ENCODE measurements at places on chromosomes 3 and 15.
A peak's percentile ranks its signal among the peaks of the same experiment; 100 is the strongest.

GRCh38 chr3:167100200-167100599 lies 279.9 kb downstream of the ZBBX start:
- DNase-seq: no peak

DNA sequence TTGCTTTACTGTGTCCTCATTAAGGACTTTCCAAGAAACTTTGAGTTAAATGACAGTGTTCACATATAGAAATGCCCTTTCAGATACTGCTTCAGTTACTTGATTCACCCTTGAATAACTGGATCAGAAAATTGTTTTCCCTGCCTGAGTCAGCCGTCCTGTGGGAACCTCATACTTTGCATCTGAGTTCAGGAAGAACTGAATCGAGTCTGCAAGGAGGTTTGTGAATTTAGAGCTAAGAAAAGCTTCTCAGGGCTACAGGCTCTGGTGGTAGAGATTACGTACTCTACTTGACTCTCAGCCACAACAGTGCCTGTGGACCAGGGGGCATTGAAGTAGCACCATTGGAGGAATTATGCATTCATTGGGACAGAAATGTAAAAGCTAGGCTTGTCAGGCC lies 252.4 kb upstream of the C2CD4B start:
- no peak for DNase-seq

DNA sequence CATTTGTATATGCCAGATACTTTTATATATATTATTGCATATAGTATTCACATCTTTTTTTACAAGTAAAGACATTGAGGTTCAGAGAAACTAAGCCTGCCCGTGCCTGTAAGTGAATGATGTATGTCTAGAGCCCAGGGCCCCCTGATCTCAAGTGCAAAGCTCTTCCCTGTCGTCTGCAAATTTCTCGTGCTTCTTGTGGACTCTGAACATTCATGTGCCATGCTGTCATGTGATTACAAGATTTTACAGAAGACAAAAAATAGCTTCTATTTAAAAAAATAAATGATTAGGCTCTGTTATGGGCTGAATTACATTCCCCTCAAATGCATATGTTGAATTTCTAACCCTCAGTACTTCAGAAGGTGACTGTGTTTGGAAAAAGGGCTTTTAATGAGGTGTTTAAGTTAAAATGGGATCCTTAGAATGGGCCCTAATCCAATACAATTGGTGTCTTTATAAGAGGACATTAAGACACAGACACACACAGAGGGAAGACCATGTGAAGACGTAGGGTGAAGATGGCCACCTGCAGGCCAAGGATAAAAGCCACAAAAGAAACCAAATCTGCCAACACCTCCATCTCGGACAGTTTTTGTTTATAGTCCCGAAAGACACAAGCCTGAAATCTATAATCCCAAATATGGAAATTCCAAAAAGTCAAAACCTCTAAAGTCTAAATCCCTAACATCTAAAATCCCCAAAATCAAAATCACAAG lies 3.9 kb upstream of the MASP1 start:
- DNase-seq: no peak

DNA sequence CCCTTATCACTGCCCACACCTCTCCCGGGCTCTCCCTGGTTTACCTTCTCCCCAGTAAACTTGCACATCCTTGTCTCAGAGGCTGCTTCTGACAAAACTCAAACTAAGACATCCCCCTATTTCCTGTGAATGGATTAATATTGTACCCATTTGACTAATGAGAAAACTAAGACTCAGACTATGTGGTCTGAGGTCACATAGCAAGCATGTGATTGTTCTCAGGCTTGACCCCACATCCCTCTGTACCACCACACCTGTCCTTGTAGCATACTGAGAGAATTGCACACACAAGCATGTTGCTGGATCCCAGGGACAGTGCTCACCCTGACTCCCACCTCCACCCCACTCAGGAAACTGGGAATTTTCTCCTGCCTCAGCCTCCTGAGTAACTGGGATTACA lies 90.7 kb upstream of the HES1 start:
- no peak for DNase-seq

DNA sequence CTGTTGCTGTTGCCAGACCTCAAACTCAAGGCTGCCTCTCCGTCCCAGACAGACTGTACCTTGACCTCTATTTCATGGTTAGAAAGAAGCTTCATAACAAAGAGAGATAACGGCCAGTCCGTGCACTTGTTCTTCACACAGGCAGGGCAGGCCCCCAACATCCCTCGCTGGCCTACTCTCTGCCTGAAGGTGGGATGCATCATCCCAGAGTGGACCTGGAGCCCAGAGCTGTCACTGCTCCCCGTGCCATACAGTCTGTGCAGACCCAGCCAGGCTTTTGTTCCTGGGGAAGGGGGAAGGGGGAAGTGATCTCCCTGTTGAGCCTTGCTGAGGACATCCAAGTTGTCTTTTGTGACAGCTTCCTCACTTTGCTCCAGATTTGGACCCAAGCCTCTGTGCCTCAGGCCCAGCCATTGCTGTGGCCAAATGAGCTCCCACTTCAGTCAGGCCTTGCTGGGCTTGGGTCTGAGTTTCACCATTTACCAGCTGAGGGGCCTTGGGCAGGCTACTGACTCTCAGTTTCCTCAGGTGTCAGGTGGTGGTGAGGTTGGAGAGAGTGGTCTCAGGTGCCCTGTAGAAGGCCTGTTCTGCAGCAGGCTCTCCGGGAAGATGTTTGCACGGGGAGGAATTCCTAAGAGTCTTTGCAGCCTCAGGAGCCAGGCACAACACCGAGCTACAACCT lies 141.6 kb downstream of the DNAJB8 start:
- no peak for DNase-seq

GRCh38 chr3:184441202-184441900 lies 61.5 kb downstream of the CHRD start:
- DNase-seq: no peak

DNA sequence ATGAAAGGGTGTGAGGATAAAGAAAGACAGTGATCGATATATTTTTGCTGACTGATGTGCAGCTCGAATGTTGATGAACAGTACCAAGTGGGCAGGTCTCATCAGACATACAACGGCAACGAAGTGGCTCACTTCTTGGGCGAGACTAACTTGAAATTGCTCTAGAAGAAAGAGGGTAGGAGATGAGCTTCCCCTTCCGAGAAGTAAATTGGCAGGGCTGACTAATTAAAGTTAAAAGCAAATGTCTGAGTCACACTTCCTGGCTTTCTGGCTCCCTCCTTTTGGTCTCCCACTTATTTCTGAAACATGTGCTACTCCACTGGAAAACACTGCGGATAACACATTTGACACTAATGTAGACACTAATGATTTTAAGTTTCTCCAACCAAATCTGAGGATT lies 228.3 kb downstream of the ABHD5 start:
- peak; percentile 14 for DNase-seq

DNA sequence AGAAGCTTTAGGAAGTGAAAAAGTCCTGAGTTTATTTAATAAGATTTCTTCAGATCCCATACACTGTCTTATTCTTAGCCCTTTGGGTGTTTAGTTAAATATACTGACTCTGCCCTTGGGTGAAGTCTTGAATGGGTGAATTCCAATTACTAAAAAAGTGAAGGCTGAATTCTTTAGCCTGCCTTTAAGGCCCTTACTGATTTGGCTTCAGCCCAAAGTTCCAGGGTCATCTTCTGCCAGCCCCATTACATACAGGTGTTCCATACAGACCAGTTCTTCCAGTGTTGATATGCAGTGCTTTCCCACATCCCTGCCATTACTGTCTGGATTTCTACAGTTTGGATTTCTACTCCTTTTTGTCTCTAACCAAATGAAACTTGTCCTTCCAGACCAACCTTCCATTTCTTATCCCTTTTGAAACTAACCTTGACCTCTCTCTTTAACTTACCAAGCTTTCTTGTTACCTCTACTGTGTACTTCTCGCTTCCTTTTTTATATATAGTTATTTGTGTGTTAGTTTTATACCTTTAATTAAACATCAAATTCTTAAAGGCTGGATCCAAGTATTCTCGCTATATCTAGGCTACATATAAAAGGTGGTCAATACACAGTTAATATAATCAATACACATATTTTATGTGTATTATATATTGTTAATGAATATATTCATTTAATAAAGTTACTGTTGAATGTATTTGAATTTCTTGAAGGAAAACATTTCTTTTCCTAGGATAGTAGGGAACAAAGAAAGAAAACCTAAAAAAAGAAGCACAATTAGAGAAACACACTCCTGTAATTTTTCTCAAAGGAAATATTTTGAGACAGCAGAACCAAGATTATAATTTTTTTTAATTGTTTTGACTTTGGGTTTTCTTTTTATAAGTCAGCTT lies 15.0 kb downstream of the MBNL1 start:
- DNase-seq: no peak

- no peak for DNase-seq
These were observed 784.0 kb downstream of the ZPLD1 start for GRCh38 chr3:103218793-103219192.

- DNase-seq: no peak
These were observed 83.4 kb upstream of the NANOGP8 start for GRCh38 chr15:35168464-35168863.

DNA sequence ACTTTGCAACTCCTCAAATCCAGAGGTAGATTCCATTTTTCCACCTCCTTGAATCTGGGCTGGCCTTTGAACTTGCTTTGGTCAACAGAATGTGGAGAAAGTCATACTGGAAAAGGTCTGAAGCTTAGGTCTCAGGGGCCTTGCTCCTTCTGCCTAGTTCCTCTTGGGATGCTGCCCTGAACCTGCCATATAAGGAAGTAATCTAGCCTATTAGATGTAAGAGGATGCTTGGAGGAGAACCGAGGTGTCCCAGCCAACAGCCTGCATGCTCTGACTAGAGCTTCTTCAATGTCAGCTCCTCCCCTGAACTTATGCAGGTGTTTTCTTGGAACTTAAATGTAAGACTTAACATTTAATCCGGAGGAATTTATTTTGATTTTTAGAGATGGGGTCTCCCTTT lies 2.0 kb upstream of the TMED3 start:
- peak; percentile 11 for DNase-seq

- no peak for DNase-seq
These were observed 48.6 kb downstream of the SLC25A26 start for GRCh38 chr3:66269411-66269810.

DNA sequence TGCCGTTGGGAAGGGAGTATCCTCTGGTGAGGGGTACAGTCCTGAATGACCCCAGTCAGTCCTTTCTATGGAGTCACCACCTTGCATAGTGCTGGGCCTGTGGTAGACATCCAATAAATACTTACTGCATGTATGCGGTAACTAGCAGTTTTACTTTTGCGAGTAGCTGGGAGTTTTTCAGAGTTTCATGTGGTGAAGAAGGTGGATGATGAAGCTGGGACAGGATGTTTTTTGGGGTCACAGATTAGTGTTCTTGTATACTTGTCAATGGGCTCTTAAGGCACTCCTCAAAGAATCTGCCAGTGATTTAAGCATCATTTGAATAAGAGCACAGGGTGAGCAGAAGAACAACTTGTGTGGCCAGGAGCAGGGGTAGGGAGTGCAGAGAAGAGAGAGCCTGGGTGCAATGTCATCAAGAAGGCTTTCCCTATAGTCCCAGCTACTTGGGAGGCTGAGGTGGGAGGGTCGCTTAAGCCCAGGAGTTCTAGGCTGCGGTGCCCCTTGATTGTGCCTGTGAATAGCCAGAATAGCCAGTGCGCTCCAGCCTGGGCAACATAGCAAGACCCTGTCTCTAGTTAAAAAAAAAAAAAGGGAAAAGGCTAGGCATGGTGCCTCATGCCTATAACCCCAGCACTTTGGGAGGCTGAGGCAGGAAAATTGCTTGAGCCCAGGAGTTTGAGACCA lies 22.1 kb downstream of the PPCDC start:
- DNase-seq: no peak

- no peak for DNase-seq
These were observed 146.5 kb downstream of the NSMCE3 start for GRCh38 chr15:29123171-29123570.

DNA sequence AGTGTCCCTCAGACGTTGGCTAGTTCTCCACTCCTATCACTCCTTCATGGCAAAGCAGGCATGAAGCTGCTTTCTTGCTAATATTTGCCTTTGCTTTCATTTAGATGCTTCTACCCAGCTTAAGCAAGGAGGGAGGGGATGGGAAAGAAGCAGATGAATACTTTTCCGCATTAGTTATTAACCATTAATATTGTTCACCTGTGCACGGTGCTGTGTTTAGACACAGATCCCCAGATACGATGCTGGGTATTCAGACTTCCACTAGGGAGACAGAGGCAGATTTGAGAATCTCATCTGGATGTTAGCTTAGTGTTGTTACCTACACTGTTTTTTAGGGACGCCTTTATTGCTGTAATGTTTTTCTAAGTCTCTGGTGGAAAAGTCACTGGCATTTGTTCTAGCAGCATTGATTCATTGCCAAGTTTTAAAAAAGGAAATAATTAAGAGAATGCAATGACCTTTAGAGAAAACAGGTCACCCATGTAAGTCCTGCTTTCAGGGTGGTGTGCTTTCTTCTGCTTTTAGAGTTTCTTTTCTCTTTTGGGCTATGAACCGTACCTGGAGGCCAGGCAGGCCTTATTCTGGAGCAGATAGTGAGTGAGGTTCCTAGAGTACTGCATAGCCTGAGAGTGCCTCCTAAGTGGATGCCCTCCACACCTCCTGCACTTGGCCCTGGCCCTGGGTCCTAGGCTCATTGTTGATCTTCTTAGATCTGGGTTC lies 55.5 kb downstream of the MYZAP start:
- no peak for DNase-seq

DNA sequence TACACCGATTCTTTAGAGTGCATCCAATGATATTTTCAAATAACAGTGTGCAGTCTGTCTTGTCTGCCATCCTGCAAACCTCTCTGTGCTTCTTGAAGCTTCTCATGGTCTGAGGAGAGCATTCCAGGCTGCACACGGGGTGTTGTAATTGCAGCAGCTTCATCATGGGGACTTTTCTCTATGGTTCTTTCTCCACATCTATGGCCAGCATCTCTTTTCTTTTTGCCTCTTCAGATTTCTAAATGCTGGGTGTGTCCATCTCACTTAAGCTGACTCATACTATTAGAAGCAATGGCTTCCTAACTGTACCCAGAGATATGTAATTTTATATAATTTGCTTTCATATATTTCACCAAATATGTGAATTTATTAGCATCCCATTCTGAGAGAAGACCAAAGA lies 63.8 kb upstream of the EPHB3 start:
- no peak for DNase-seq

DNA sequence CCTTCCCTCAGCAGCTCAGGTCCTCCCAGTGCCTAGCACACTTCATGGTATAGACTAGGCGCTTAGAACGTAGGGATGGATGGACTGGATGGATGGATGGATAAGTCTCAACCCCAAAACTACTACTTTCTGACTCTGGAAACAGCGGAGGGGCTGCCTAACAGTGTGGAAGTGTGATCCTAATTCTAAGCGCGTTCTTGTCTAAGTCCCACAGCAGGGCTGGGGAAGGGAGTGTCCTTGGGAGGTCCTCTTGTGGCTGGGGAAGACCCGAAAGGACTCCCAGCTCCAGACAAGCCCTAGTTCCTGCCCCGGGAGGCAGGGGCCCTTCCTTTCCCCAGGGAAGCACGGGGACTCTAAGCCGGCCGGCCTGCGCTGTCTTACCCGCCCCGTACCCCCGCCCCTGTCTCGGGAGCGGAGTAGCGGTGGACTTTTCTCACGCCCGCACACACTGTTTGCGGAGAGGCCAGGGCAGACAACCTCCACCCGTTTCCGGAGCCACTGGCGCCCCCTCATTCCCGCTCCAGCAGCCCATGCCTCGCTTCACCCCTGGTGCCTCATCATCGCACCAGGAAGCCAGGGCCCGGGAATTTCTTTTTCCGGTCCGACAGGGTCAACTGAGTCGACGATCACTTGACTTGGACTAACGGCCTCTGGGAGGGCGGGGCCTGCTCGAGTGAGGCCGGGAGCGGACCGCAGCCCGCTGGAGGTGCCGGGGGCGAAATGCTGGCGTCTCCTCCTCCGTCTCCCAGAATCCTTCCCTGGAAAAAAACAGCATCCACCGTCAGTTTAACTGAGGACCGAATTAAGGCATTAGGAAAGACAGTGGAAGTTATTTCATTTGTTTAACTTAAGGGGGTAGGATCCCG lies 133.3 kb downstream of the TBC1D2B start:
- DNase-seq: peak; percentile 26

GRCh38 chr3:190497811-190498210 lies 16.1 kb upstream of the IL1RAP start:
- DNase-seq: no peak

All from HL-60 (cell line).